NCI-H1105 treated with DMSO at 0.1 percent for 48 hours (cell line): ENCODE measurements at places on chromosomes 11 and 22.

DNA sequence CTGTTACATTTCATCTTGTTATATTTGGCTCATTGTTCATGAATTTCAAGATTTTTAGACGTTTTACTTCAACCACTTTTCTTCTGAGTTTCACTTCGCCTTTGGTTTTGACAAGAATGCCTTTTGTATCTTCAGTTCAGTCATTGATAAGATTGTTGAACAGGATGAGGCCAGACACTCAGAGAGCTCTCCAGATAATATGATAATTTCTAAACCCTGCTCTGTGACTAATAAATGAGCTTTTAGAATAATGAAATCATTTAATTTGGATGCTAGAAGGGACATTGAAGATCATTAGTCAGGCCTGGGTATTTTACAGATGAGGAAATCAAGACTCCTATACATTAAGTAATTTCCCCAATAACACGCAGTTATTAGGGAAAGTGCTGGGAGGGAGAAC lies 37.2 kb upstream of the GRAMD1B start:
- DNase-seq = no peak

DNA sequence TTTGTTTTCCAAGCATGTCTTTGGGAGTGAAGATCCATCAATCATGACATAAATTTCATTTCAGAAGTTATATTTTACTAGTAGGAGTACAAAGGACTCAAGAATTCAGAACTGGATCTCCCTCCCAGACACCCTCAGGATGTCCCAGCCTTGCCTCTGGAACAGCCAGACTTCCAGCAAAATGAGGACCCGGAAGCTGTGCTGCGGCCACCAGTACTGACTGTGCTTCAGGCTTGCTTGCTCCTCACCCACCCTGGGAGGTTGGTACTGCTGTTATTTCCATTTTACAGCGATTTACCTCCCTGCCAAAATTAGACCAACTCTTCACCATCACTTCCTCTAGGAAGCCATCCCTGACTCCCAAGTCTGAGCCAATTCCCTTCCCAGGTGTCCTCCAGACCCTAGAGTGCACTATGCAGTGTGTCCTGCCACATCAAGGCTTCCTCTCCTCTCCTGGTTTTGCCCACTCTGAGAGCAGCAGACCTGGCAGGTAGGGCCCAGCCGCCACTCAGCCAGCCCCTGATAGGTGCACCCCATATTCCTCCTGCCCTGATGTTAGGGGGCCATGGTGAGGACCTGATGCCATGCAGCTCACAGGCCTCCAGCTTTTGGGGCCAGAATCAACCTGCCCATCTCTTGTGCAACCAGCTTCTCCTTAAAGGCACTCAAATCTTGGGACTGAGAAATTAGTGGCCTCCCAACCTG lies 47.3 kb upstream of the WNT7B start:
- no peak for DNase-seq

DNA sequence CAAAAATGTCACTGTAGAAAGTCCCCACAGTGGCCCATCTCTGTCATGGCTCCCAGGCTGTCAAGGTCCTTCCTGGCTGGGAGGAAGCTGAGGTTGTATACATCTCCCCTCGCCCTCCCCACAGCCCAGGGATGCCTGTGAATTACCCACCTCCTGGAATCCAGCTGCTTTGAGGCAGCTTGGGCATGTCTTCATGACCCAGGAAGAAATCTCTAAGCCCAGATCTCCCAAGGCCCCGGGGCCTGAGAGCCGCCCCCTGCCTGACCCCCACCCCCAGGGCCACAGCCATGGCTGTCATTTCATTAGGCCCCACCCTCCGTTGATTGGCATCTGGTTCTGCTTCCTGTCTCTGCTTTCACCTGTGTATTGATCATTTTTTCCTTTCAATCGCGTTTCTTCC lies 207.5 kb downstream of the TBC1D22A start:
- no peak for DNase-seq

- DNase-seq = no peak
Measured at GRCh38 chr11:103542851-103543250, 433.6 kb downstream of the DYNC2H1 start.

- DNase-seq = no peak
Measured at GRCh38 chr22:37428649-37429586, 1.6 kb upstream of the ELFN2 start.

DNA sequence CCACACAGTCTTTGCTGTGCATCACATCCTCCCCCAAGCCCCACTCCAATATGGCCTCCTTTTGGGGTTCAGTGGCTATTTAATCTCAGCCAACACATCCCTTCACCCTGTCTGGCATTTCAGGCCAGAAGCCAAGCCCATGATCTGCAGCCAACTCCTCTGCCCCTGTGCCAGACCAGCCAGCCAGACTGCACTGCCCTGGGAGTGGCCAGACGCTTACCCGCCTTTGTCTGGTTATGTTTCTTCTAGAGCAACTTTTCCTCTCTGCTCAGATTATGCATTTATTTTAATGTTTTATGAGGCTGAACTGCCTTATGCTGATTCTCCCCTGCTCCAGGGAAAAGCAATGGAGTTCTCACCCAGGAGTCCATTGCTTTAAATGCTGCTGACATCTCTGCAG lies 206.7 kb upstream of the TBCEL start:
- no peak for DNase-seq

GRCh38 chr11:116042146-116042545 lies 537.9 kb upstream of the CADM1 start:
- peak; percentile 55 for DNase-seq

DNA sequence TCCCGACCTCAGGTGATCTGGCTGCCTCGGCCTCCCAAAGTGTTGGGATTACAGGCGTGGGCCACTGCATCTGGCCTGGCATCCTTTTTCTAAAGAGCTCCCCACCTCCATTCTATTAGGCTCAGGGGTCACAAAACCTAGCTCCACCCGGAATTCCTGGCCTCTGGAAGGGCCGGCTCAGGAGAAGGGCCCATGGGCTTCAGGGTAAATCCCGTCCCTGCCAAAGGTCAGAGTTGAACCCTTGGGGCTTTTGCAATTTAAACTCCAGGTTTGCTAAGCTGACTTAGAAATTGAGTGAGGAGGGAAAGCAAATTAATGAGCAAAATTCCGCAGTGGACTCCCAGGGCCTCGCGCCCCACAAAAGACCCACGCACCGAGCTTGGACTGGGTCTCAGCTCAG lies 48.3 kb downstream of the RPS6KA4 start:
- DNase-seq = no peak

GRCh38 chr11:120132645-120133185 lies 5.2 kb downstream of the TRIM29 start:
- DNase-seq = no peak

DNA sequence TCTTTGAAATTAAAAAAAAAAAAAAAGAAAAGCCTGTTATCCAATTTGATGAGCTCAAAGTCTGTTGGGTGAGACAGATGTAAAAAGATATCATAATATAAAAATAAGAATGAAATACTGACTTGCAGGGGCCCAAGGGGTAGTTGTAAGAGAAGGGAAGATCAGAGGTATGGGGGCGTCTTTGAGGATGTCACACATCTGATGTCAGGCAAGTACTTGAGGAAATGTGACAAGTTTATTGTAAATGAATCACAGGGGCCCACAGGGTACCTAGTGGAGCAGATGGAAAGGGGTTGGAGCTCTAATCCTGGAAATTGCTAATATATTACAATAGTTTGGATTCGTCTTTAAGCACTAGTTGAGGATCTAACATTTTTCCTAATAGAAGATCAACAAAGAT lies 131.6 kb downstream of the MAML2 start:
- no peak for DNase-seq

DNA sequence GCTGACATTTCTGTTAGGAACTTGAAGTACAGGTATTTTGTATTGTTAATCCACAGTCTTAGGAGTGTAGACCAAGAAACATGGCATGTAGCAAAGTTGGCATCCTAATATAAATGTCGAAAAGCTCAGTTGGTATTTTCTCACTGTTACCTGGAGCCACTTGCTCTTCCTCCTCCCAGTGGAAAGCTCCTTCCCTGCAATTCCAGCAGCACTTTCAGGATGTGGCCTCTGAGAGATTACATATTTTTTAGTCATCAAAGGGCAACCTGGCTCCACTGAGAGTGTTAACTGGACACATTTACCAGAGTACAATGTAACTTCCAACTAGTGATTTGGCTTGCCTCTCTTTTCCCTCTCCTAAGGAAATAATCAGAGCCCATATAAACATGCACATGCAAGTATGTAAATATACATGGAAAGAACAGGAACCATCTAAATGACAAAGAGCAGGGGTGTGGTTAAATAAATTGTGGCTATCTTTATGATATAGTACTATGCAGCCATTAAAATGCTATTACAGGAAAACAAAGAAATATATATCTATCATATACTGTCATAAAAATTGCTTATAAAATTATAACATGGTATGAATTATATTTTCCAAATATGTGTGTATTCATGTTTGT lies 14.3 kb upstream of the EED start:
- DNase-seq = no peak

DNA sequence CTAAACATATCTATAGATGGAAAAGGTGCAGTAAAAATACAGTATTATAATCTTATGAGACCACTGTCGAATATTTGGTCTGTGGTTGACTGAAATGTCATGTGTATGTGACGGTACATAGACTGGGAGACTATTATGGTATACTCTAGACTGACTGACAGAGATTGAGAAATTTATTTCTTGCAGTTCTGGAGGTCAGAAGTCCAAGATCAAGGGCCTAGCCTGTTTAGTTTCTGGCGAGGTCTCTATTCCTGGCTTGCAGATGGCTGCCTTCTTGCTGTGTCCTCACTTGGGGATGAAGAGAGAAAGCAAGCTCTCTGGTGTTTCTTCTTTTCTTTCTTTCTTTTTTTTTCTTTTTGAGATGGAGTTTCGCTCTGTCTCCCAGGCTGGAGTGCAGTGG lies 7.3 kb upstream of the OSBP2 start:
- no peak for DNase-seq

DNA sequence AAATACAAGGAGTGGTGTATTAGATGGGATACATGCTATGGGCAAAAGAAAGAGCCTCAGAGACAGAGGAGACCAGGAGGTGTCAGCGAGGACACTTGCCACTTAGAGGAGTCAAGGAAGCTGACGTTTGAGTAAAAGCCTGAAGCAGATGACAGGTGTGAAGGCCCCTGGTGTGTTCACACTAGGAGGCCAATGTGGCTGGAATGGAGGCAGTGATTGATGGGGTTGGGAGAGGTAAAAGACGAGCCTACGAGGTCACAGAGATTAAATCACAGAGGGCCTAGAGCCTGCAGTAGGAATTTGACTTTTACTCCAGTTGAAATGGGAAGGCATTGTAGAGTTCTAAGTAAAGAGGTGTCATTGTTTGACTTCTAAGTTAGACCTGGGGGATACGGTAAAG lies 12.0 kb upstream of the GDPD5 start:
- DNase-seq = no peak

GRCh38 chr11:125923012-125923579 lies 18.8 kb downstream of the DDX25 start:
- peak; percentile 82 for DNase-seq

DNA sequence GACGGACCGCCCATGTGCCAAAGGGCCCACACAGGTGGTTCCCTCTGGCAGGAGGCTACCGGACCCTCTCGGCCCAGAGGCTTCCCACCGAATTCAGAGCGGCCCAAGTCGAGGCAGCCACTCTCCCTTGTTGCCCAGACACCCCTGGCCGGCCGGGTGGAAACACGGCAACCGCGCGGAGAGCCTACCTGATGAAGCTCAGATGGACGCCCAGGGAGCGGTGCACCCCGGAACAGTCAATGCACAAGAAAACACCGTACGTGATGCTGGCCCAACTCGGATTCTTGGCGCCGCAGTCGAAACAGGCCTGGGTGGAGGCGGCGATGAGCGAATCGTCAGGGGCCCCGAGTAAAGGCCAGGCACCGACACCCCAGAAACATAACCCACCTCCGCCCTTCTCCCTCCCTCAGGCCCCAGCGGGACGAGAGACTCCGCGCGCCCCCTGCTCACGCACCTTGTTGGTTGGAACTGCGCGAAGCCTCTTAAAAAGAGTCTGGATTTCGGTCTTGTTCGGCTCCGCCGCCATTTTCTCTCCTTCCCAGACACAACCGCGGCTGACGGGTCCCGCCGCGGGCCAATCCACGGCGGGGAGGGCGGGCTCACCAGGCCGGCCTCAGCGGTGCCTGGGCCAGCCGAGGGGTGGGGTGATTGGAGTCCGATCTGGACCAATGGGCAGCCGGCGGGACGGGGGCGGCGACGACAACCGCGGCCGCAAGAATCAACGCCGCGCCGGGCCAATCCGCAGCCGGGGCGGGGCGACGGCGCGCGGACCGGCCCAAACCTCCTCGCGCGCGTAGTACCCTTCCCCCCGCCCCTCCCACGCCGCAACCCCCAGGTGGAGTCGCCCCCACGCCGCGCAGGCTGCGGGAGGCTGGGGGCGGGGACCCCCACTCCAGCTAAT lies at the start of gene ARFGAP2:
TSS of gene ARFGAP2 (minus strand) at position 552 of the 901 bp plus-strand sequence. CDS start at position 526, 26 bp downstream.
- DNase-seq = peak; percentile 94

GRCh38 chr11:75100314-75100713 lies 3.6 kb upstream of the OR2AT4 start:
- DNase-seq = no peak

GRCh38 chr11:1219834-1220815 lies 2.7 kb upstream of the MUC5B start:
- DNase-seq = no peak

- no peak for DNase-seq
Measured at GRCh38 chr11:6360183-6360582, 30.1 kb upstream of the SMPD1 start.

- DNase-seq = no peak
Measured at GRCh38 chr11:14262271-14262846, 96.6 kb downstream of the RRAS2 start.

GRCh38 chr11:1336836-1337646 lies 27.6 kb upstream of the TOLLIP start:
- no peak for DNase-seq

GRCh38 chr11:124115782-124116616 lies 749 bp downstream of the VWA5A start:
- no peak for DNase-seq

DNA sequence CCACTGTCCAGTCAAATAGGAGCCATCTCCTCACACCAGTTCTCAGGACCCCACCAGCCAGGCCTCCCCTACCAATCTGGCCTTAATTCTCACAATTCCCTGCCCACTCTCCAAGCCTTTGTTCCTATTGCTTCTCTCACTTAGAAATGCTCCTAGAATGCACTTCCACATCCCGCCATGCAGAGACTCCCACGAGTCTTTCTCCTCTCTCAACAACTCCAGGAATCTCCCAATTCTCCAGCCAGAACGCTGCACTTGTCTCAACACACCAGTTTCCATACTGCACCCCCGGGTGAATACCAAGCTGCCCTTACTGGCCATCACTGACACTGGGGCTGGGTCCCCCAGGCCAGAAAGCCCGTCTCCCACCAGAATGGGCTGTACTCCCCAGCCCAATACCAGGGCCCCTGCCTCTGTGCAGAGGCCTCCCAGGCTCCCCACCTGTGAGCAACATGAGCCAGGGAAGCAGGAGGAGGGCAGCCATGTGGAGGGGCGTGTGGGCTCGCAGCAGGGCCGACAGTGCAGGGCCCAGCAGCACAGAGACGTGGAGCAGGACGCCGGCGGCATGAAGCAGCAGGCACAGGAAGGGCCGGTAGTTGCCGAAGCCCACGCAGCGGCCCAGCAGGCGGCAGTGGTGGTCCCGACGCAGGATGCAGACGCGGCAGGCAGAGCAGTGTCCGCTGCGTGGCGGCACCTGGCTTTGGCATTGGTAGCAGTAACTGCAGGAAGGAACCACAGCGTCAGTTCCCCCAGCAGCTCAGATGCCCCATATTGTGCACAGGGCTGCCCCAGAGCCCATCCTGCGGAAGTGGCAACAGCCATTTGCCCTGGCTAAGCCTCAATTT lies 2.4 kb downstream of the ZDHHC24 start:
- DNase-seq = no peak

- DNase-seq = no peak
Measured at GRCh38 chr11:27041141-27041899, 705 bp downstream of the BBOX1 start.

GRCh38 chr22:22080270-22080669 lies 97.7 kb upstream of the TOP3B start:
- no peak for DNase-seq
